ENCODE measurements at places on chromosomes 11 and 22. TPM values are rescaled to one million over a fixed set of nuclear protein-coding genes. Genes with fewer than 3 reads are reported as not detected.

Gene LMNTD2
- total RNA-seq: 4.2 TPM

Gene MRGPRF
- total RNA-seq: 0.54 TPM

DNA sequence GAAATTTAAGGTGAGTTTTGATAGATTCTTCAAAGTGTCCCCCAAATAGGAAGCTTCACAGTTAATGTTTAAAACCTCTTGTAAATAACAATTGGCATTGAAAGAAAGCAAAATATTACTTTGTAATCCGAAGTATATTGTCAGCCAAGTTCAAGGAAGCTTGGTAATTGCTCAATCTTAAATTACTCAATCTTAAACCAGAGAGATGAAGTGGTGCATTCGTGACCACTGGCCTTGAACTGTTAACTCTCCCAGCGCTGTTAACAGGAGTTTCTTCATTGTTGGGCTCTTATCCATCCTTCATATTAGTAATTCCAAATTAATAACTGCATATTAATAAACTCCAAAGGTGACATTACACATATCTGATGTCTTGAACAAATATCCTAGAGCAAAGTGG is 20.6 kb upstream of the FDX1 start:
- peaks cover 14% of the 10 kb centered on the region for H3K36me3 ChIP-seq
- no peak overlapping the region for H3K27ac ChIP-seq
- H3K27me3 ChIP-seq: no peaks in the 10 kb centered on the region
- no peak overlapping the region for H3K4me3 ChIP-seq

DNA sequence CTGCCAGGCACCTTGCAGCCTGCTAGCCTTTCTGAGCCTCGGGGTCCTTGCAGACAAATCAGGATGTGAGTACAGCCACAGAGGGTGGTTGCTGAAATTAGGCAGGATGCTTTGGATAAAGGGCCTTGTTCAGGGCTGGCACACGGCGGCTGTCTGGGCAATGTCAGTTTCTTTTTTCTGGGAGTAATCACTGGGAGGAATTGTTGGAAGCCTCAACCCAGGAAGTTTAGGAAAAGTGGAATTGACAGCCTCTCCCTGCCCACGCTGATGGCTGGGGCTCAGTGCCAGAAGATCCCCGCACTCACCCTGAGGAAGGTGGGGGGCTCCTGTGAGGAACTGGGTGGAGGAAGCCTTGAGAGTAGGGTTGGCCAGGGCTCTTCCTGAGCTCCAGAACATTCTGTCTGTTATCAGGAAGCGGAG is 37.4 kb downstream of the CD82 start:
- peaks cover 6% of the 10 kb centered on the region for H3K27me3 ChIP-seq
- DNase-seq: no peak
- H3K27ac ChIP-seq: no peak overlapping the region
- no peak overlapping the region for H3K4me3 ChIP-seq
- H3K36me3 ChIP-seq: no peaks in the 10 kb centered on the region

- H3K36me3 ChIP-seq: no peaks in the 10 kb centered on the region
- H3K27me3 ChIP-seq: peaks cover 5% of the 10 kb centered on the region
- DNase-seq: no peak
- peaks cover 12% of the 10 kb centered on the region for H3K4me1 ChIP-seq
- no peak overlapping the region for H3K27ac ChIP-seq
- H3K4me3 ChIP-seq: peak overlapping the region; percentile 1
These were observed 7.4 kb upstream of the SEC14L6 start for GRCh38 chr22:30553971-30554370.
